ENCODE measurements at places on chromosomes 13 and 19.
A peak's percentile ranks its signal among the peaks of the same experiment; 100 is the strongest.

GRCh38 chr13:51584731-51585672 is 740 bp downstream of the WDFY2 start:
- peak; percentile 80 for DNase-seq

DNA sequence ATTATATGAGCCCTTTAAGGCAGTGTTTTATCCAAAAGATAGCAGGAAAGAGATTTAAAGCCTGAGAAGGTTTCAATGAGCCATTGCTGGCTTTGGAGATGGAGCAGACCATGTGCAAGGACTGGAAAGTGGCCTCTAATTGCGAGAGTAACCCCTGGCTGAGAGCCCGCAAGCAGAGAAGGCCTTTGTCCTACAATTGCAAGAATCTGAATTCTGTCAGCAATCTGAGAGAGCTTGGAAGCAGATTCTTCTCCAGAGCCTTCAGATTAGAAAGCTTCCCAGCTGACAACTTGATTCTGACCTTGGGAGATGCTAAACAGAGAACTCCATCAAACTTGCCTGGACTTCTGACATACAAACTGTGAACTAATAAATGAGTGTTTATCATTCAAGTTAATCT is 528.7 kb upstream of the KLF12 start:
- no peak for DNase-seq

DNA sequence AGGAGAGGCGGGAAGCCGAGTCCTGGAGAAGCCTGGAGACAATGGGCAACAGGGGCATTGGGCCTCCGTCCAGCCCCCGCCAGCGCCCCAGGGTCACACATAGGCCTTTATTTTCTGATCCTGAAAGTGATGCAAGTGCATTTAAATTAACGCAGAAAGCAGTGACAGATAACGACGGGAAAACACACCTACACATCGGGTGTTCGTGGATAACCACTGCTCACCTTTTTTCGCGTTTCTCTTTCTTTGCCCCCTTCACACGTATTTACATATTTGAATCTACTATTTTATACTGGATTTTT is 30.4 kb upstream of the GRTP1 start:
- no peak for DNase-seq

- peak; percentile 79 for DNase-seq
Observed at GRCh38 chr13:31160857-31161556, 697 bp downstream of the HSPH1 start.

GRCh38 chr19:38571682-38572081 is 46.1 kb downstream of the MAP4K1 start:
- no peak for DNase-seq

GRCh38 chr13:20142023-20142926 is 18.6 kb downstream of the GJA3 start:
- no peak for DNase-seq

- DNase-seq, result no peak
Observed at GRCh38 chr13:60757501-60758215, 360.6 kb downstream of the TDRD3 start.

GRCh38 chr19:4069331-4069959 is 2.7 kb upstream of the ZBTB7A start:
- peak; percentile 70 for DNase-seq

GRCh38 chr13:66704110-66704509 is 526.0 kb downstream of the PCDH9 start:
- no peak for DNase-seq

All from activated CD4-positive, alpha-beta T cell treated with anti-CD3 and anti-CD28 coated beads, Interleukin-10, Interleukin-2, amounts not matched to agents 100 ng/mL and 50 ng/mL, durations not matched to agents 16 hours and 8 hours (primary cell).